ENCODE measurements at places on chromosomes 16 and 17.

DNA sequence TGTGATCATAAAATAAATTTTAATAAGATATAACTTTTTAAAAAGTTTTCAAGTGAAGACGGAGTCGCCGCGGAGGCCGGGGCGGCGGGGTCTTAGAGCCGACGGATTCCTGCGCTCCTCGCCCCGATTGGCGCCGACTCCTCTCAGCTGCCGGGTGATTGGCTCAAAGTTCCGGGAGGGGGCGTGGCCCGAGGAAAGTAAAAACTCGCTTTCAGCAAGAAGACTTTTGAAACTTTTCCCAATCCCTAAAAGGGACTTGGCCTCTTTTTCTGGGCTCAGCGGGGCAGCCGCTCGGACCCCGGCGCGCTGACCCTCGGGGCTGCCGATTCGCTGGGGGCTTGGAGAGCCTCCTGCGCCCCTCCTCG, at the start of gene FOXC2:
TSS of gene FOXC2 (plus strand) at position 229 of the 365 bp plus-strand sequence. CDS start 507 bp downstream, outside the sequence.
- no peak for DNase-seq

GRCh38 chr17:5846001-5846400, 224.2 kb upstream of the WSCD1 start:
- no peak for DNase-seq

- no peak for DNase-seq
These were observed 46.8 kb downstream of the BRIP1 start for GRCh38 chr17:61816538-61816937.

- DNase-seq, result peak; percentile 22
These were observed 9.8 kb downstream of the CA5A start for GRCh38 chr16:87926246-87927194.

GRCh38 chr16:57004387-57005250, 15.3 kb downstream of the NLRC5 start:
- DNase-seq, result no peak

GRCh38 chr16:50274326-50275097, 8.2 kb downstream of the ADCY7 start:
- no peak for DNase-seq

Measured in NCI-H187 (cell line).